AG09319 (cell line): ENCODE measurements at places on chromosomes 2 and 18.

- no peak for DNase-seq
Measured at GRCh38 chr2:50833036-50833435, 198.9 kb downstream of the NRXN1 start.

GRCh38 chr2:46430413-46430812, 49.0 kb upstream of the TMEM247 start:
- no peak for DNase-seq

DNA sequence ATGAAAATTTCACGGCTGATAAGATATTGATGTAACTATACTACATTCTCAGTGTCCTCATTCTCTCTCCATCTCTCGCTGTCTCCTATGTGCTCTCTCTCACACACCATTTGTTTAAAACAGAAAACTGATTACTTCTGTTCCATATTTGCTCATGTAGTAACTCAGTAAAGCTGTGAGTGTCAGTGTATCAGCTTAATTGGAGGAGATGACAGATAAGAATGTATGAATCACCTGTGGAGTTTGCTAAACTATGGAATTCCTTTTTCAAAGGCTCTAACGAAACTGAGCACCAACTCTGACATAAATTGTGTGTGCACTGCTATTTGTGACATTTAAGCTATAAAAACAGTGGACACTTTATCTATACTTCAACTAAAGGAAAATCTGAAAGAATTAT, 1080.0 kb downstream of the DSC3 start:
- no peak for DNase-seq

DNA sequence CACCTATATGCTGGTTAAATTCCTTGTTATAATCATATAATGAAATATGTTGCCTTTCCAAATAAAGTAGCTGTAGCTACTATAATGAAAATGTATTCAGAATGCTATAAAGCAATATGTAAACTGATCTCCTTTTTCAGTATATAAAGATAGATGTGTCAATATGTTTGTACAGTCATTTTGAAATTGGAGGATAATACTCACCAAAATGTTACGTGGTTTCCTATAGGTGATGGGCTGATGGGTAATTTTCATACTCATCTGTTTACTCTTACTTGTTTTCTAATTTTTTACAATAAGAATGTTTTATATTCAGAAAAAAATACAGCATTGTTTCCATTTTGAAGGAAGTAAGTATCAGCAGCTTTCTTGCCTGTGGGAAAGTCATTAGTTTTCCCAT, 70.2 kb downstream of the PRKRA start:
- DNase-seq: no peak

DNA sequence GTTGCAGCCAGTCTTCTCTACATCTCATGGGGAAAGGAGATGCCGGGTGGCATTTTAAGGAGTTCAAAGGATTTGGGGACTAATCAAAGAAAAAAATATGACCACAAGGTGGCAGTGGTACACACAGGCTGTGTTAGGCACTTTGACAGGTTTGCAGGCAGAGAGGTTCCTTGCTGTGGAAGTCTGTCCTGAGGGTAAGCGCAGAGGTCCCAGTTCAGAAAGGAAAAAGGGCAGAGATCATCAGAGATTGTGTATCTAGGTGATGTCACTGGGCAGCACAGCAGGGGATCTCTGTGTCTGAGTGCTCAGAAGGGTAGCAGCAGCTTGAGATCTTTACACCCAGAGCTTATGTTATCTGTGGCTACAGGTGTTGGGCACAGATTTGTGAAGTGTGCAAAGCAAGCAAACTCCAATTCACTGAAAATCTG, 231.4 kb downstream of the LRRTM1 start:
- peak; percentile 22 for DNase-seq

GRCh38 chr18:5036523-5036922, 160.5 kb downstream of the AKAIN1 start:
- DNase-seq: no peak

GRCh38 chr2:23734416-23734815, 192.5 kb downstream of the ATAD2B start:
- no peak for DNase-seq

GRCh38 chr18:45197526-45197970, 417.7 kb upstream of the SLC14A2 start:
- no peak for DNase-seq

GRCh38 chr18:13183790-13184189, 34.8 kb upstream of the LDLRAD4 start:
- DNase-seq: no peak

GRCh38 chr2:218577482-218578220, 9.0 kb downstream of the CNOT9 start:
- no peak for DNase-seq

GRCh38 chr2:238015705-238016104, 45.1 kb upstream of the SCLY start:
- DNase-seq: no peak

DNA sequence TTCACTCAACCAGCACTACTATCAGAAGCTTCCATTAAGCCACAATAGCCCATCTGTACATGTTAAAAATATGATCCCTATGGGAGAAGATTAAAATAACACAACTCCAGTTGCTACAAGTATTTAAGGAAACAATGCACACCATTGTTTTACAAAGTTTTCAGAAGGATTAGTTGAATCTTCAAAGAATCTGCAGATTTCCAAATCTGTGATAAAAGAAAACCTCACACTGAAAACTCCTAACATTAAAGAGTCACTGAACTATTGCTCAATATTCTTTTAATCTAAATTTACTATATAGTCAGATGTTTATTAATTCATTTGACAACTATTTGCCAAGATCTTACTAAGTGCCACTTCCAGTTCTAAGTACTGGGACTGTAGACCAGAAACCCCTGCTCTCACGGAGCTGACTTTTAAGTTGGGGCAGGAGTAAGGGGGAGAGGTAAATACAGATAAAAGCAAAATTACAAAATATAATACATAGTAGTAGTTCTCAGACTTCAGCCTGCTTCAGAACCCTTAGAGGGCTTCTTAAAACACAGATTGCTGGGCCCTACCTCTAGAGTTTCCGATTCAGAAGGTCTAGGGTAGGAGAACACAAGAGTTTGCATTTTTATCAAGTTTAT, 94.4 kb downstream of the STK39 start:
- no peak for DNase-seq

GRCh38 chr18:2459886-2460285, 111.4 kb downstream of the METTL4 start:
- no peak for DNase-seq

- DNase-seq: no peak
Measured at GRCh38 chr2:219230059-219230540, 494 bp downstream of the ANKZF1 start.

DNA sequence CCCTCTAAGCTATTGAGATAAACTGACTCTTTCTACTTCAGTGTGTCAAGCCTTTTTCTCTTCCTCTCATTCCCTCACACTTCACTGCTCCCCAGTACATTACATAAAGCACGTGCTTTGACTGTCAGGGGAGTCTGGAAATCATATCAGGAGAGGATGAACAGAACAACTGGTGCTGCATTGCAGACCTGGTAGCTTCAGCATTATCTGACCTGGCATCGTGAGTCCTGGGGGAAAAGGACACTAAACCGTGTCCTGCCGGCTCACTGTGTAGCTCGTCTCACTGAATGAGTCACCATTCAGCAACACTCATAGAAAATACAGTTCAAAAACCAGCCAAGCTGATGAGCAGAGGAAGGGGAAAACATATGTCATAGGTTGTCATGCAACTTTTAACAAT, 108.5 kb upstream of the UNC80 start:
- no peak for DNase-seq

DNA sequence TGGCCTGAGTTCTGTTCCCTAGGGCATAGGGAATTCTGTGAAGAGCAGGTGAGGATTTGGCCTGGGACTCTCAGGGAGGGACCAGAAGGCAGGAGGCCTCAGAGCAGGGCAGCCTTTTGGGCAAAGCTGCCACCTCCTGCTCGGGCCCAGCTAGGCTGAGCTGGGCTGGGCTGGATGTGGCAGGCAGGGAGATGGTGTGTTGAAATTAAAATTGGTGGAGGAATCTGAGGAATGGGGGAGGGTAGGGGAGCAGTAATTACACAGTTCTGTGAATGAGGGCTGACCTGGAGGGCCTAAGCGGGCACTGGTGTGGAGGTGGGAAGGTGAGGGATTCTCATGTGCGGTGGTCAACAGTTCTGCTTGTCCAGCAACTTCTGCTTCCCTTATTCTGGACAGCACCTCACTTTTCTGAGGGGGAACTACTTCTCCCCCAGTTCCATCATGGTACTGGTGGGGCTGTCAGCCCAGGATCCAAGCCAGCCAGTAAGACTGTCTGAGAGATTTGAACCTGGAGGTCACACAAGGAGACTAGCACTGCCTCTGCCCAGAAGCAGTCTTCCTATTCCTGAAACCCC, 22.0 kb upstream of the ASPRV1 start:
- no peak for DNase-seq

DNA sequence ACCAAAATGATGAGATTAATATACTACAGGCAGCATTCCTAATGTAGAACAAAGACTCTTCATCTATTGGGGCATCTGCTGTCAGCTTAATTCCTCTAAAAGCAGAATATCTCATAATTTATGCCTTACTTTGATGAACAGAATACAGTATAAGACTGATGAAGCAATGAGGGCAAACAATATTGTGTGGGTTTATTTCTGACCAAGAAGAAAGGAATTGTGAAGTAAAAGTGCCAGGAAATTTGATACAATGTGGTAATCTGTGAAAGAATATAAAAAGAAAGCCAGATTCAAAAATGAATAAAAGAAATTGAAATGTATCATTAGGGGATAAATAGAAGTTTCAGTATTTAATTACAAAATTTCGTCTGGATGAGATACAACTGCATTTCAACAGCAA, 78.8 kb upstream of the TTC21B start:
- no peak for DNase-seq

DNA sequence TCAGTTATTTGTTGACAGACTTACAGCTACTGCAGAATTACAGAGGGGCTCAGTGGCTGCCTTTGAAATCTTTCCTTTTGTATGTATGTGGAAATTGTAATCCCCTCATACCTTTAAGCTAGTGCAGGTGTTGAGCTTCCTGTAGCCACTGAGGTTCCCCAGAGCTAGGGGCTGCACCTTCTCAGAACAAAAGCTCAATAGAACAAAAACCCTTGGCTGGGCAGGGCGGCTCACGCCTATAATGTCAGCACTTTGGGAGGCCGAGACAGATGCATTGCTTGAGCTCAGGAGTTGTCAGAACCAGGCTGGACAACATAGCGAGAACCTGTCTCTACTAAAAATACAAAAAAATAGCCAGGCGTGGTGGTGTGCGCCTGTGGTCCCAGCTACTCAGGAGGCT, 41.3 kb upstream of the CHMP1B start:
- no peak for DNase-seq

DNA sequence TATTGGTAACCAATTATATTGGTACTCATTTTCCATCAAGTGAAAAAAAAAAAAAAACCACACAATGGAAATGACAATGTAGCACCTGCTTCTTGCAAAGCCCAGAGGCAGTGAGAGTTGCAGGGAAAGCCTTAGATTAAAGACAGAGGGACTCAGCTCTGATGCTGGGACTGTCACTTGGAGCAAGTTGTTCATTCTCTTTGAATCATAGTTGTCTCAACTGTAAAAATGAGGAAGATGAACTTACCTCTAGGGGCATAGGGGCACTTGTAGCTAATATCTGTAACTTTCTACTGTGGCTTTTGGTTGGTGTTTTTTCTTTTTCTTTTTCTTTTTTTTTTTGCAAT, 81.4 kb upstream of the LPIN2 start:
- no peak for DNase-seq

DNA sequence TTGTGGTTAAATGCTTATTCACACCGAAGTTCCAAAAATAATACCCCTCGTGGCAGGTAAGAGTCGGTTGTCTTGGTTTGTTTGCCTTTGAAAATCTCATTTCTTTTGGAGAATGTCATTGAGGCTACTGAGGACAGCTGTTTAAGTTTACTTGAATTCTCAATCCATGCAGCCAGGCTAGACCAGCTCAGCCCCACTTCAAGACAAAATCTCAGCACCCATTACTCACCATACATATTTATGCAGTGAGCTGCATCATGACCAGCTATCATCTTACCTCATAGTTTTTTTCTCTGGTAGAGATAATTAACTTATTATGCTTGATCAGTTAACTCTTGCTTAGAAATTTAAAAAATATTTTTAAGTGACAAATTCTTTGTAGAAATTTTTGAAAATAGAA, 115.9 kb downstream of the HAUS1 start:
- DNase-seq: peak; percentile 25

DNA sequence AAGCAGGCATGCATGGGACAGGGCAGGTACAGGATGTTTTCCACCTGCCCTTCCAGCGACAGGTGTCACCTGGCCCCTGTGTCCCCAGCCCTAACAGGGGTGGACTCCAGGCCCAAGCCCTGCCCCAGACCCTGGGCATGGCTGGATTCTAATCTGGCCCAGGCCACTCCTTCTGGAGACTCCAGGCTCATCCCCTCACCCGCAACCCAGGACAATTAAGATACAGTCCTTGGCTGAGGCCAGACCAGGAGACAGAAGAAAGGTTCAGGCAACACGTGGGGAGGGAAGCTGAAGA, 9.5 kb downstream of the BIN1 start:
- DNase-seq: no peak

DNA sequence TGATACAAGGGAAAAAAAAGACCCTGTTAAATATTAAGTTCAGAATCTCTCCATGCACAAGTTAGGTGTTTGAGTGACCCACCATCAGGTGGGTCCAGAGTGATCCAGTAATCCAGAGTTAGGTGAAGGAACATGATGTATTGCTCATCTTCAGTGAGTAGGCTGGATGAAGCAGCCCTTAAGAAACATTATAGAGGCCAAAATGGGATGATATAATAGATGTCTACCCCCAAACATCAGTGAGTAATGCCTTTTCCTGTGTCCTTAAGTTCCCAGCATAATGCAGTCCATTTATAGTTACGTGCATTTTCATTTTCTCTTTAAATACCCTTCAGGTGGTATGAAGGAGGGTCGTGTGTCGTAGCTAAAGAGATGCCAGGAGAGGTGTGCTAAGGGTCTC, 89.6 kb downstream of the MAP4K4 start:
- no peak for DNase-seq

- DNase-seq: no peak
Measured at GRCh38 chr2:74911061-74911460, 47.4 kb upstream of the POLE4 start.

- DNase-seq: no peak
Measured at GRCh38 chr2:170582751-170583463, 132.2 kb upstream of the SP5 start.

DNA sequence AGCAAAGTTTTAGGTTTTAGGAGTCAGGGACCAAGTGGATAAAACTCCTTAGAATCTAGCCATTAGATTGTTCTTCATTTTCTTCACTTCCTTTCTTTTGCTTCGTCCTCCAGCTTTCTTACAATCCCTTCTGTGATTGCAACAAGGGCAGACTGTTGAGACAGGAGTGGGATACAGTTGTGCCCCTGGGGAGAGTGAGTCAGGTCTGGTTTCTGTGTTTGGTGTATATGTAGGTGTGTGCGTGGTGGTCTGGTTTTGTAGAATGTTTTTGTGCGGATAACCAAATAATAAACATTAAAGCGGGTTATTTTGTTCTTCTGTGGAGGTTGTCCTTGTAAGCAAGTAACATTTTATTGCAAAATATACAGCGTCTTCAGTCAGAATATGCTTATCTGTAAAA, 7.3 kb downstream of the INSIG2 start:
- DNase-seq: no peak
